Stimulated activated CD8-positive, alpha-beta memory T cell treated with anti-CD3 and anti-CD28 coated beads, Interleukin-4, amount 100 ng/mL, for 48 hours (primary cell): ENCODE measurements at places on chromosomes 3 and 15.

- DNase-seq, result no peak
Measured at GRCh38 chr15:26676115-26676514, 96.8 kb downstream of the GABRB3 start.

DNA sequence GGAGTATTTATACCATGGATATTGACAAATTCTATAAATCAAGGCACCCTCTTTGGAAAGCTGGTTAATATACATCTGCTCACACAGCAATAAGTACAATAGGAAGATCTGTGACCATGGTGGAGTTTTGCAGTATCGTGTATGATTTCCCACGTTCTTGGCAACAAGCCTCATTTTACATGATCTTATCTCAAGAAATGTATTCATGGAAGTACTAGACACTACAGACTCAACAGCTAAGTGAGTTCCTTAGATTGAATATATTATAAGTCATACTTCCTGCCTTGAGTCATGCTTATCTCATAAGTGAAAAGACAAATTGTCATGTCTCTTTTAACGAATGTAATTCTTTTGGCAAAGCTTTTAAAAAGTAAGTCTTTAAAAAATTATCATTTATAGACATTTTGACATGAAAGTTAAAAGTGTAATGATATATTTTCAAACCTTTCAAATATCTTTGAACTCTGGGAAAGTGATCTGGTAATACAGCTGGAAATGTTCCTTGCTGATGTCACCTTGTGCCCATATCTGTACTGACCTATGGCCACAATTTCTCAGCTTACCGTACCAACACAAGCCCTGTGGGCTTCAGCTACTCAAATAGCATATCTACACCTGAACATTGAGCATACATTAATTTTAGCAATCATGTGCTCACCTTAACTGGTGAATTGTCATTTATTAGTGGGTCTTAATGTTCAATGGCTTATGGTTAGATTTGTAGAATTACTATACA, 130.3 kb upstream of the TMC3 start:
- no peak for DNase-seq

DNA sequence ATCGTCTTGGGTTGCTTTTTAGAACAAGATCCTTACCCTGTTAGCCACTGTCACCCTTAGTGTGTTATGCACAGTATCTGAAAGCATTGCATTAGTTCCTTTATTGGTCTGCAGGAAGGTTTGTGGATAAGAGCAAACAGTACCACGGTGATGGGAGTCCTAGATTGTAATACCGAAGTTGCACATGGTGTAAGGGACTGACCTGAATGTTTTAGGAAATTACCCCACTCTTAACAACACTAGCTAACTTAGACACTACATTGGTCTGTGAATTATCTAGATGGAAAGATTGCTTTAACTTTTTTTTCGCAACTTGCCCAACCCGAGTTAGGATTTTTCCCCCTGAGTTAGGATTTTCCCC, 1.3 kb downstream of the STT3B start:
- DNase-seq, result no peak

- DNase-seq, result no peak
Measured at GRCh38 chr3:110133971-110134370, 796.6 kb upstream of the DPPA4 start.

- DNase-seq, result no peak
Measured at GRCh38 chr15:57892181-57892580, 173.3 kb downstream of the ALDH1A2 start.

DNA sequence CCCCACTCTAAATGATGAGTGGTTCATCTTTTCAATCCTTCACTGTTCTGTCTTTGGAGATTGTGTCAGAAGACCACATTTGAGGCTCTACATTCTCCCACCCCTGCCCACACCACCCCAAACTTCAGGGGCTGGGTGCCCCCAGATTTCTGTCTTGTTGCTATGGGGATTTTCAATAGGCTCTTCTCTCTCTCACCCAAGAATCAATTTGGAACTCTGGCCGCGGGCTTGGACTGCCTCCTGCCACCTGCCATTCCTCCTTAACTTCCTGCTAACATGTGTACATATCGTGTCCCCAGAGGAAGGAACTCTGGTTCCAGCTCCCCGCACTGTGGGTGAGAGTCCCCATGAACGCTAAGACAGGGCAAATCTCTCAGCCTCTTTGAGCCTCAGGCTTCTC, 67.4 kb upstream of the LARS2 start:
- no peak for DNase-seq

DNA sequence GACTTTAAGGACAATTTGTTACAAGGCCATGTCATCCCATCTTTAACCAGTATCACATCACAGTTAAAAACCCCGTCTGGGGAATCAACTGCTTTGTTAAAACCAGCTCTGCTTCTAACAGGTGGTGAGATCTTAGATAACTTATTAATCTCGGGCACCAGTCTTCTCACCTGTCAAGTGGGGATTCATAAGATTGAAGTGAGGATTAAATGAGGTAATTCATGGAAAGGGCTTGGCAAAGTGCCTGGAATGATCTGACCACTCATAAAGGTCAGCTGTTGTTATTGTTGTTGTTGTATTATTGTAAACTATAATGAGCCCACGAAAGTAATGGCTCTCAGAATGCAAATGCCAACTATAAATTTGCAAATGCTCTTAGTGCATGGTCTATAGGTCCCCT, 30.1 kb upstream of the SLC24A5 start:
- DNase-seq, result no peak

GRCh38 chr3:9110316-9110715, 139.1 kb downstream of the SRGAP3 start:
- DNase-seq, result no peak

GRCh38 chr3:160982491-160982890, 122.7 kb downstream of the B3GALNT1 start:
- DNase-seq, result no peak

GRCh38 chr3:77323626-77324025, 283.7 kb downstream of the ROBO2 start:
- DNase-seq, result no peak

- DNase-seq, result no peak
Measured at GRCh38 chr3:46361408-46362283, 7.7 kb downstream of the CCR2 start.

DNA sequence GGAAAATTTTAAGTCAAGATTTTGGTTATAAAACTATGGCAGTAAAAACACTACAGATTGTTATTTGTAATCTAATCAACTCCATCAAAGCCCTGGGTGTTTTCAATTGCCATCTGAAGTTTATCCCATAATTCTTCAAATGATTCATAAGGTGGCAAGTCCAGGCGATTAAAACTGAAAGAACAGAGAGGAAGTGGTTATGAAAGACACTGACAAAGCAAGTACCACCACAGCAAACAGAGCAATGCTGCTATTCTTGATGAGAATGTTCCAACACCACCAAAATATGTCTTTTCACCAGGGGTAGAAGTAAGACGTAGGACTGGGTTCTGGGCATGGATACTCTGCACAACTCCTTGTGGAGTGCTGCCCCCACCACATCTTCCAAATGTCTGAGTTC, 86.9 kb upstream of the PRTG start:
- DNase-seq, result peak; percentile 25

GRCh38 chr3:149933008-149933407, 37.7 kb downstream of the PFN2 start:
- DNase-seq, result no peak

DNA sequence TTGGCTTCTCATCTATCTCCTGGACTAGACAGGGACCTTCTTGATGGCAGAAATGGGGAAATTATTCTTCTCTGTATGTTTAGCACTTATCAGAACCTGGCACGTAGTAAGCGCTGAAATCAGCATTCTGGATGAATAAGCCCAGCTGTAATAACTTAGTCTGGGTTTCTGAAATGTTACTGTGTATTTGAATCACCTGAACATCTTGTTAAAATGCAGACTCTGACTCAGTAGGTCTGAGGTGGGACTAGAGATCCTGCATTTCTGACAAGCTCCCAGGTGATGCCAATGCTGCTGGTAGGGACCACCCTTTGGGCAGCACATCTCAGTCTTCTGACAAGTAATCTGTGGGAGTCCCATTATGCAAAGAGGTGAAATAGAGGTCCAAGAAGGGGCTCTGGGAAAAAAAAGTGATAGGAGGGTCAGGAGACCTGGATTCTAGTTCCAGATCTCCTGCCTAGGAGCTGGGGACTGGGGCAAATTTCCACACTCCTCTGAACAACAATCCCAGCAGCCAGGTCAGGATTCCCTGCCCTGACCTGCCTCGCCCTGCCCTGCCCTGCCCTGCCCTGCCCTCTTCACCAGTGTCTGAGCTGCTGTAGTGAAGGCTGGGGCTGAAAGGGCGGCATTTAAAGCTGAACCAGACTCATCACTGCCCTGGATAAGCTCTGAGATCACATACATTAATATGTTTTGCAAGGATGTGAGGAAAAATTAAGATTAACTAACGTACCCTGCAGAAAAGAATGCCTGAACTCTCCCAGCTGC, 17.2 kb upstream of the SLC6A11 start:
- no peak for DNase-seq

GRCh38 chr3:69763458-69763857, 24.2 kb downstream of the MITF start:
- no peak for DNase-seq

- DNase-seq, result no peak
Measured at GRCh38 chr3:30764281-30764680, 130.2 kb downstream of the GADL1 start.

DNA sequence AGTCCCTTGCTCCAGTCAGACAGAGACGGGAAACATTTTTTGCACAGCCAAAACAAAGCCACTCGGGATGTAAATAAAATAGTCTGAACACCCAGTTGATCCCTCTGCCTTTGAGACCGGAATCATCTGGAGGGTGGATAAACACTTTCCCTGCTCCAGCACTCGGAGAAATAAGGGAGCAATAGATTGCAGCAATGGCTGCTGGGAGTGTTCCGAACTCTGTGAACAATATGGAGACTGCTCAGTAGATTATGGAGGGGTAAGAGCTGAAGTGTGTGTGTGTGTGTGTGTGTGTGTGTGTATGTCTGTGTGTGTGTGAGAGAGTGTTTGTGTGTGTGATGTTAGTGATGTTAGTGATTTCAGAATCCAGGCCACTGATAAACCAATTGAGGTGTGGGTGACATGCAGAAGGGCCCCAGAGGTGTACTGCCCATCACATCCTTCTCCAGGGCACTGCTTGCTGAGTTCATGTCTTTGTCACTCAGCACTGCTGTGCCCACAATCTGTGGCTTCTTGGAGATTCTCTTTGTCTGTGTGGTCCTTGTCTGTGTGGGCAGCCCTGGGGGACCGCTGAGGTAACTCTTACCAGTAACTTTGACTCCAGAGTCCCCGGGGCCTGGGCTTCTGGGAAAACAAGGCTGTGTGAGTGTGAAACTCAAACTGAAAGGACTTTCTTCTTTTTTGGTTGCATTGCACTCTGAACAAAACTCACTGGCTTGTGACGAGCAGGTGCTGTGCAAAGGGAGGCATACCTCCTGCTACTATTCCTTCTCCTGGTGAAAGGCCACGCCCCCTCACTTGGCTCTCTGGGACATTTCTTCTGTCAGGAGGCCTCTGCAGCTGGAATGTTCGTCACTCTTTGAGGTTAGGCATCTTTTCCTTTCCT, 23.0 kb downstream of the CRYGS start:
- peak; percentile 77 for DNase-seq

DNA sequence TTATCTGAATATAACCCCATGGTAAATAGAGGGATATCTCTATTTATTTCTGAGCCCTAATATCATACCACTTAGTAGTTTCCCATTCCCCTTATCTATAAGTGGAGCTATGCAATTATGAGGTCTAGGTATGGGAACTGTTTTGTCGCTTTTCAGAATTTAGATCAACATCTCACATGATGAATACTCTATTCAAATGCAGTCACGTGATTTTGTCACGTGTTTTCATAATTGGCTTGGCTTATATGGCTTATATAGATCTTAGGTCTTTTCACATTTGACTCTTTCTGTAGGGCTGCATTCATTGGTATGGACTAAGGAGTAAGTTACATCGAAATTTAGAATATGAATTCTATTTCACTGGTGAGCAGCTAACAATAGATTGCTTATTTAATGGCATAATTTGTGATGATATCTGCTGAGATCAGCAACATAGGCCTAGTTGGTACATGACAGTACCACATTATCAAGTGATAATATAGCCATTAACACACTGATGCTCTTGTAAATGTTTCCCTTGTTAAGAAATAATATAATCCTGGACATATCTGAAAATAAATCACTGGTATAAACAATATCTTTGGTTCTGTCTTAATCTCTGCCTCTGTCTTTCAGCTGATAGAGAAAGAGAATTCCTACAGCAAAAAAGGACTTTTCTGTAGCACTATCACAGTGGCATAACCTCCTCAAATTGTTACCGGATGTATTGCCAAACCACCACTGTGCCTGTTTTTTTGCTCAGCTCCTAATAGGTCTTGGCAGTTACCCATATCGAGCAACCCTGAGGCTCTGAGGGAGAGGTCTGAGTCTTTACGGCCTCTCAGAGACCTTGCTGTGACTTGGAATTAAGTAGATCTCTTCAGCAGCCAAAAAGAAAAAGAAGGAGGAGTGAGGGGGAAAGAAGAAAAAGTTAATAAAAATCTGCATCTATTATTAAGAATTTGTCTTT, 357.1 kb downstream of the ZPLD1 start:
- no peak for DNase-seq

- no peak for DNase-seq
Measured at GRCh38 chr15:81914734-81915256, 131.0 kb downstream of the MEX3B start.

GRCh38 chr3:25589783-25590258, 74.9 kb downstream of the TOP2B start:
- no peak for DNase-seq

DNA sequence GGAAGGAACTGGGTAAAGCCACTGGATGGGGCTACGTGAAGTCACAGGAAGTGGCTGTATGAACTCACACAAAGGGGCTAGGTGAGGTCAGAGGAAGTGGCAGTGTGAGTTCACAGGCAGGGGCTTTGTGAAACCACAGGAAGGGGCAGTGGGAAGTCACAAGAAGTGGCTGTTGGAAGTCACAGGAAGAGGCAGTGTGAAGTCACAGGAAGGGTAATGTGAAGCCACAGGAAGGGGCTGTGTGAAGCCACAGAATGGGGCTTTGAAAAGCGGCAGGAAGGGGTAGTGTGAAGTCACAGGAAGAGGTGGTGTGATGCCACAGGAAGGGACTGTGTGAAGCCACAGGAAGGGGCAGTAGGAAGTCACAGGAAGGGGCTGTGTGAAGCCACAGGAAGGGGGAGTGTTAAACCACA, 34.6 kb downstream of the GASK1A start:
- no peak for DNase-seq

- no peak for DNase-seq
Measured at GRCh38 chr3:35505181-35505580, 134.1 kb upstream of the ARPP21 start.

- DNase-seq, result no peak
Measured at GRCh38 chr3:27380433-27381357, 11.5 kb upstream of the NEK10 start.

GRCh38 chr3:109224333-109224732, 87.8 kb downstream of the C3orf85 start:
- DNase-seq, result no peak

GRCh38 chr3:107346564-107346963, 30.7 kb upstream of the CCDC54 start:
- DNase-seq, result no peak

GRCh38 chr3:191401775-191402357, 59.1 kb upstream of the PYDC2 start:
- no peak for DNase-seq
